Hair follicular keratinocyte (primary cell): ENCODE measurements at places on chromosomes 3 and 15. TPM values are rescaled to one million over a fixed set of nuclear protein-coding genes. Genes with fewer than 3 reads are reported as not detected.

AGBL1 gene
- not detected in 2 replicates for total RNA-seq

LSG1 gene
- total RNA-seq: 15.3 and 26.4 TPM in 2 replicates

SLC24A5 gene
- not detected in 2 replicates for total RNA-seq

SCAMP5 gene
- total RNA-seq: under 0.01 TPM in 1 of 2 replicates, not detected in the other

MKRN2 gene
- total RNA-seq: 25.1 and 29.0 TPM in 2 replicates

SPRED1 gene
- total RNA-seq: 15.5 and 20.9 TPM in 2 replicates

FOXB1 gene
- total RNA-seq: not detected in 2 replicates

FBXL2 gene
- 12.8 and 19.5 TPM in 2 replicates for total RNA-seq

KNG1 gene
- not detected in 2 replicates for total RNA-seq

DNAJA4 gene
- 2.2 and 3.2 TPM in 2 replicates for total RNA-seq

FAM227B gene
- total RNA-seq: 1.7 and 3.9 TPM in 2 replicates

HCN4 gene
- not detected in 2 replicates for total RNA-seq

PTX3 gene
- total RNA-seq: 0.23 and 2.7 TPM in 2 replicates

GNAT1 gene
- not detected in 2 replicates for total RNA-seq

LZTFL1 gene
- total RNA-seq: 7.7 and 9.6 TPM in 2 replicates

IGDCC3 gene
- total RNA-seq: not detected in 2 replicates

ZIC4 gene
- total RNA-seq: not detected in 2 replicates

SNUPN gene
- 21.7 and 26.0 TPM in 2 replicates for total RNA-seq

IQCF5 gene
- total RNA-seq: not detected in 2 replicates

XYLB gene
- total RNA-seq: 2.5 and 2.7 TPM in 2 replicates

MAGI1 gene
- 4.3 and 6.0 TPM in 2 replicates for total RNA-seq

LTF gene
- total RNA-seq: not detected in 2 replicates

SLC7A14 gene
- total RNA-seq: 0.16 TPM in 1 of 2 replicates, not detected in the other

FBXO40 gene
- total RNA-seq: not detected in 2 replicates

ACTR8 gene
- total RNA-seq: 15.9 and 20.4 TPM in 2 replicates

RTP4 gene
- 0.47 TPM in 1 of 2 replicates, not detected in the other for total RNA-seq

SLC24A1 gene
- 4.9 and 6.2 TPM in 2 replicates for total RNA-seq

IP6K2 gene
- 53.0 and 55.1 TPM in 2 replicates for total RNA-seq

ECE2 gene
- not detected in 2 replicates for total RNA-seq

PDE12 gene
- total RNA-seq: 12.0 and 19.9 TPM in 2 replicates

CCDC54 gene
- total RNA-seq: not detected in 2 replicates

CEP97 gene
- total RNA-seq: 4.3 and 6.6 TPM in 2 replicates

CHSY1 gene
- 18.4 and 24.4 TPM in 2 replicates for total RNA-seq

GATA2 gene
- total RNA-seq: not detected in 2 replicates

SLC2A2 gene
- not detected in 2 replicates for total RNA-seq

HDGFL3 gene
- 33.8 and 44.7 TPM in 2 replicates for total RNA-seq

XIRP1 gene
- not detected in 2 replicates for total RNA-seq

TGM4 gene
- total RNA-seq: 0.08 and 0.16 TPM in 2 replicates

SNX22 gene
- not detected in 2 replicates for total RNA-seq

AADAC gene
- total RNA-seq: not detected in 2 replicates

PLAAT1 gene
- 0.19 and 0.55 TPM in 2 replicates for total RNA-seq

ANKUB1 gene
- total RNA-seq: 0.04 and 0.31 TPM in 2 replicates

TEX55 gene
- total RNA-seq: not detected in 2 replicates

PAQR5 gene
- 0.08 and 0.11 TPM in 2 replicates for total RNA-seq

ITPR1 gene
- total RNA-seq: 2.7 and 3.1 TPM in 2 replicates

SAXO2 gene
- total RNA-seq: 0.55 and 0.68 TPM in 2 replicates

ABCF3 gene
- 29.8 and 41.6 TPM in 2 replicates for total RNA-seq

EPHB1 gene
- 0.08 TPM in 2 replicates for total RNA-seq

PROK2 gene
- not detected in 2 replicates for total RNA-seq

GOLGA6L4 gene
- 0.23 and 1.6 TPM in 2 replicates for total RNA-seq

CNTN4 gene
- total RNA-seq: not detected in 2 replicates

SLCO2A1 gene
- under 0.01 TPM in 2 replicates for total RNA-seq

FSIP1 gene
- total RNA-seq: 0.76 and 2.0 TPM in 2 replicates

MRPL3 gene
- 110 and 171 TPM in 2 replicates for total RNA-seq

CA12 gene
- total RNA-seq: 67.4 and 107 TPM in 2 replicates

MINAR1 gene
- 0.08 and 0.23 TPM in 2 replicates for total RNA-seq
